ENCODE measurements at places on chromosomes 7 and 10. TPM values are rescaled to one million over a fixed set of nuclear protein-coding genes. Genes with fewer than 3 reads are reported as not detected.

- no peak for DNase-seq
Observed at GRCh38 chr10:28533186-28533564, 257 bp downstream of the WAC start.

GRCh38 chr7:141227454-141227853 is 153.6 kb downstream of the TMEM178B start:
- no peak for DNase-seq

GRCh38 chr7:106236065-106236464 is 48.7 kb downstream of the NAMPT start:
- DNase-seq = no peak

GRCh38 chr7:135359615-135360014 is 126.0 kb downstream of the STRA8 start:
- DNase-seq = no peak

GRCh38 chr10:123382491-123382890 is 228.3 kb downstream of the BUB3 start:
- no peak for DNase-seq

DNA sequence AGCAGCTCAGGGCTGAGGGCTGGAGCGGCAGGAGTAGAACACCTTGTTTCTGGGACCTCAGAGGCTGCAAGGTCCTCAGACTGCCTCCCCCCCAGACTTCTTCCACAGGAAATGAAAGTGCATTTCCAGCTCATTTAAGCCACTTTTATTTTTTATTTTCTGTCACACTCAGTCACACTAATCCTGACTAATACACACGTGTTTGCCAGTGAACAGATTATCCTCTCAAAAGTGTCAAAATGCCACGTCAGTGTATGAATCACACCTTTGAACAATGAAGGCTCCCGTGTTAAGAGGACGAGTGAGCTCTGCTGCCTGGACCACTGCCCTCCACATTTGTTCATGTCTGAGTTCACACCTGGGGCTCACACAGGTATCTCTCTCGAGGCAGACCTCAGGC is 488.5 kb downstream of the DNAJB6 start:
- peak; percentile 26 for DNase-seq

DNA sequence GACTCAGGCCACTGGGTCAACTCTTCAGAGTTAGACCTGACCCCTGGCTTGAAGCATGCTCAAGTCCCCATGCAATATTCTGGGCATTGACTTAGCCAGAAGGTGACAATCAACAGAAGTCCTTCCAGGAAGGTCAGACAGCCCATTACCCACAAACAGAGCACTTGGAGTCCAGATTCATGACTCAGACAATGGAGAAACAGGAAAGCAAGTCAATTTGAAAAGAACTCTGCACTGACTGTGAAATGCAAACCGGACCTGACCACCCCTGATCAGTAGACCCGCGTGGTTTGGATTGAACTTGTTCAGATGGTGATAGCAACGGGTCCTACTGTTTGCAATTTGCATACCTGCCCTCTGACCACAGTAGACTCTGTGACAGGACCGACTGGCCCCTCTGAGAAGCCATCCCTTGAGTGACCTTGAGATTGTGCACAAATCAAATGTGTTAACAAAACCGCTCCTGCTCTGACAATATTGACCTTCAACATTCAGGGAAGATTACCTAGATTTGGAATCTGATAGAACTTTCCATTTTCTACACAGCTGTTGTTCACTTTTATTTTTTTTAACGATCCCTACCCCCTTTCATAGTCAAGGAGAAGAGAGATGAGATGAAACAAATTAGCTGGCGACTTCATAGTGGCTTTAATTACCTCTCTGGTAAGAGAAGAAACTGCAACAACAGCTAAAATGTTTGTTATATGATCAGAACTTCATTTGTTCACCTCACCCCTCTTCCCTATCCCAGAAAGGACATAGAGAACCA is 138.7 kb downstream of the NRP1 start:
- no peak for DNase-seq

- no peak for DNase-seq
Observed at GRCh38 chr7:41702635-41703371, at the start of gene INHBA. TSS of gene INHBA (minus strand) at chr7:41703090. CDS start at chr7:41700374, 2,716 bp downstream.

- DNase-seq = no peak
Observed at GRCh38 chr10:33180390-33180789, 154.1 kb downstream of the NRP1 start.

- no peak for DNase-seq
Observed at GRCh38 chr10:3438606-3439005, 266.0 kb upstream of the PITRM1 start.

DNA sequence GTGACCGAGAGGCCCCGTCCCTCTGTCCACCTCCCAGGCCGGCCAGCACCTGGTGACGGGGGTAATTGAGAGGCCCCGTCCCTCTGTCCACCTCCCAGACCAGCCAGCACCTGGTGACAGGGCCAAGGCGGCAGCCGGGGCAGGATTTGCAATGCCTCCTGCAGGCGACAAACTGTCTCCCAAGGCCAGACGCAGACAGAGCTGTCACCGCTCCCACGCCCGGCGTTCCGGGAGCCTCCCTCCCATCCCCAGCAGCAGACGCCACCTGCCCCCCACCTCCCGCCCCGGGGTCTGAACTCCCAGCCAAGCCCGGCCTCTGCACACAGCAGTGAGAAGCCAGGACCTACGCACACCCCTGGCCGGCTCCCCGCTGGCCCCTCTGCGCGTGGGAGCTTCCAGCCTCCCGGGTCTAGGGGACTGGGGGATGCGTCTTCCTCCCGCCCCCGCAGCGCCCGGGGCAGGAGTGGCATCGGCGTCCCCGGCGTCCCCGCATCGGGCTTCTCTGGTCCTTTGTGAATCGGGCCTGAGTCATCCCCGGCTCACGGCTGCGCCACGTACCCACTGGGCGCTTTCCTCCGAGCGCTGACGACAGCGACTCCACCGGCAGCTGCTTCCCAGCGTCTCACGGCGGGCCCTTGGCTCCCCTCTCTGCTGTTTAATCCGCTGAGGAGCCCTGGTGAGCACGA is 95.1 kb upstream of the DIP2C start:
- peak; percentile 79 for DNase-seq

DNA sequence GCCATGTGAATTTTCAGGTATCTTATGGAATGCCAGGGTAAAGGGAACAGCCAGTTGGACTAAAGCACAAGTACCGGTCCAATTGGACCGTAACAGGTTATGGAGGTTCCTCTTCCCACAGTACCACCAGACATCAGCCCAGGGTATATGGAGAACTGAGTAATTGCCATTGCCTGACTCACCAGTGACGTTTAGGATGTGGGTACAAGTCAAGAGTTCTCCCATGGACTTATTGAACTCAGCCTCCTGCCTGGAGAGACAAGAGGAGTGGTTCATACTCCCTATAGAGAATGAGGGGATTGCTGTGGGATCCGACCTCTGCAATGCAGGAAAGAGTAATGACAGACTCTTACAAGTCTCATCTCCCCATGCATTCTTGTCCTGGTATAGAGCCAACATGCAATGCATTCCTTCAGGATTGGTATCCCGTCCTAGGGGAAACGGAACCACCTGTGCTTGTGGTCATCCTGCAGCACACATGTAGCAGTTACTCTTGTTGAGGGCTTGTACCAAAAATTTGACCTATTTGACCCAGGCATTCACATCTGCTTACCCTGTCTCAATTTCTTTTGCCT is 30.7 kb upstream of the ELOVL3 start:
- no peak for DNase-seq

- DNase-seq = no peak
Observed at GRCh38 chr10:28778524-28778923, 101.2 kb downstream of the BAMBI start.

DNA sequence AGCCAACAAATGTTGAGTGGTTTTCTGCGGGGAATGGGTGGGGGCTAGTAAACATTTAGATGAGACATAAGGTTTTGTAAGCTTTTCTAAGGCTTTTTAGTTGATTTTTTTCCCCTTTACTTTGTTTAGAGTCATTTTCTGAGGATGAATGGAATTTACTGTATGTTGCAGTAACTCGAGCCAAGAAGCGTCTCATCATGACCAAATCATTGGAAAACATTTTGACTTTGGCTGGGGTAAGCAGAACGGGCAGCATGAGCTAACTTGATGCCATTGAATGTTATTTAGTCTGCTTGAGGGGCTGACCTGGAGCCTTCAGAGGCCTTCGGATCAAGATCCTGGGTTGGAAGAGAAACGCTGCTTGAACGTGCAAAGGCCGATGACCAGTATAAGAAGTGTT is 37.3 kb downstream of the FBH1 start:
- peak; percentile 82 for DNase-seq

DNA sequence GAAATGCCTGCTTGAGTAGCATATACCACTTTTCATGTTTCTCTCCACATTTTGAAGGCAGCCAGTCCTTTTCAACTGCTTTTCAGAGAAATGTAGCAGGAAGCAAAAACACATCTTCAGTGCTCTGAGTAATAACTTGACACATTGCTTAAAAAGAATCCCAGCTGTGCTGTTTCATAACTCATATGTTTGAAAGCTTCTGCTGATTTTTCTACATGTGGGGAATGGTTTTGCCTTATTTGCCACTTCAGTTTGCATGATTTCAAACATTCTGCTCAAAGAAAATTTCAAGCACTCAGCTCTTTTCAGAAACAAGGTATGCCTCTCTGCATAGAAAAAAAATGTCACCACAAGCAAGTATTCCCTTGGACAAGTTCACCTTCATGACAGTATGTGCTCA is 732.8 kb downstream of the POM121L12 start:
- no peak for DNase-seq

DNA sequence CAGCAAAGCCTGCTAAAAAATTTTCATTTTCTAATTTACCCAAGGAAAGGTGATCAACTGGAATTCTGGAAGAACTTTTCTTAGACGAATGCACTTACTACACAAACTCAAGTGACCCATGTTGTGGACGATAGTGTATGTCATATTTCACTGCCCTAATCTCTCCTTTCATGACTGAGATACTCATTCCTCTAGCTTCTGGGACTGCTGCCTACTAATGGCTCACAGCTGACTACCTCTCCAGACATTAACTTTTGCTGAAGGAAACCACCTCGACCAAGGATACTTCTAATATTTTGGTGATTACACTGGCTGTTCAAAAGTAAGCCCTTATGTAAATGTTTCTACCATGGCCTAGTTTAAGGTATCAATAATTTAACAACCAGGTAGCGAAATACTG is 959.9 kb upstream of the GHITM start:
- no peak for DNase-seq

DNA sequence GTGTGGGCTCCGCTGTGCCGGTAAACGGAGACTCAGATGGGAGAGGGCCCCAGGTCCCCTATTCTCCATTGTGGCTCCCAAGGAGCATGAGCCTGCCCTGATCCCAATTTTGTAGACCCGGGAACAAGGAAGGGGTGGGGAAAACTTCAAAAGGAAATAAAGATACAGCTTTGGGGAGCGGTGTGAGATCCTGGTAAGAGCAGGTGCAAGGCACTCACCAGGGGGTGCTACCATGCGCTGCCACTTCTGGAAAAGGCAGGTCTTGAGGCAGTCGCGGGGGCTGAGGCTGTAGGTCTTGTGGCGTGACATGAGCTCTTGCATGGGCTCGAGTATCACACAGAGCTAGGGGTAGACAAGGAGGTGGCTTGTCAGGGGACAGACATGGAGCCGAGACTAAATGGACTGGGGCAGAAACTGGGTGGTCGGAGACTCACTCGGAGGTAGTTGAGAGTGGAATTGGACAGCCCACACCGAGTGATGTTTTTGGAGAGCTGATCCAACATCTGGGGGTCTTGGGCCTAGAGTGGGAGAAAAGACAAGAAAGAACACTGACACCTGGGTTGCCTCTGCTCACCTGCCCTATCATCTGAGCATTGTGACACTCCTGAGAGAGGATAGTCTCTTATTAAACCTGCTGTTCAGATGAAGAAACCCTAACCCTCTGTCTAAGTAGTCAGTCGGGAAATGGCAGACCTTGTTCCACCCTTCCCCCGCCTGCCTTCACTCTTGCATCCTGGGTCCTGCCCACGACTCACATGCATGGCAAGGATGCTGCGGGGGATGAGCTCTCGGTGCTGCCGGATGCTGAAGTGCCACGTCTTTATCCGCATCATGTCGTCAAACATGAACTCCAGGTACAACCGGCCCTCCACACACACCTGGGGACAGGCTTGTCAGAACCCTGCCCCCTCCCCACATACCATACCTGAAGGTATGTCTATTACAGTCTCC is 10.7 kb downstream of the LDB1 start:
- no peak for DNase-seq

- no peak for DNase-seq
Observed at GRCh38 chr7:1275451-1276381, 43.0 kb downstream of the UNCX start.

GRCh38 chr10:47067949-47068940 is 157.0 kb downstream of the PTPN20 start:
- no peak for DNase-seq

- no peak for DNase-seq
Observed at GRCh38 chr10:66942407-66942806, 16.6 kb downstream of the LRRTM3 start.

DNA sequence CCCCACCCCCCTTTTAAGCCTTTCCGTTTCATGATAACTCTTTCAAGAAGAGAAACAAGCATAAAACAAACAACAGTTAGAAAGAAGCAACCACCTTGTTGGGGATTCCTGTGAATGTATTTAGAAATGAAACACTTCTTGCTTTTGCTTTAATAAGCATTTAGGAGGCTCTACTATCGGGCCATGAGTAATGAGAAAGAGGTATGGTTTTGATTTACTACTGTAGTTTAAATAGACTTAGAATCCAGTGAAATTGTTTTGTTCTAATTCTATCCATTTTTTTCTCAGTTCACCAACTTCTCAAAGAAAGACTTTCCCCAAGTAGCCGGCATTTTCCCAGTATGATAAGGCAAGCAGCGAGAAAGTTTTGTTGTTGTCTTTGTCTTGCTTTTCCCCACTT is 168.7 kb upstream of the HABP2 start:
- DNase-seq = no peak

PTF1A gene
- total RNA-seq = not detected

CALCR gene
- total RNA-seq = not detected

FAM237B gene
- total RNA-seq = not detected

TMEM140 gene
- total RNA-seq = not detected

AGMO gene
- total RNA-seq = not detected

SNCG gene
- 7.6 TPM for total RNA-seq

MYL10 gene
- total RNA-seq = not detected

PLXDC2 gene
- total RNA-seq = under 0.01 TPM

ERV3-1 gene
- 3.3 TPM for total RNA-seq

VGF gene
- total RNA-seq = 0.63 TPM

CYP2C19 gene
- not detected for total RNA-seq

All from MG63 (cell line).